ENCODE measurements at places on chromosomes 7 and 10.

DNA sequence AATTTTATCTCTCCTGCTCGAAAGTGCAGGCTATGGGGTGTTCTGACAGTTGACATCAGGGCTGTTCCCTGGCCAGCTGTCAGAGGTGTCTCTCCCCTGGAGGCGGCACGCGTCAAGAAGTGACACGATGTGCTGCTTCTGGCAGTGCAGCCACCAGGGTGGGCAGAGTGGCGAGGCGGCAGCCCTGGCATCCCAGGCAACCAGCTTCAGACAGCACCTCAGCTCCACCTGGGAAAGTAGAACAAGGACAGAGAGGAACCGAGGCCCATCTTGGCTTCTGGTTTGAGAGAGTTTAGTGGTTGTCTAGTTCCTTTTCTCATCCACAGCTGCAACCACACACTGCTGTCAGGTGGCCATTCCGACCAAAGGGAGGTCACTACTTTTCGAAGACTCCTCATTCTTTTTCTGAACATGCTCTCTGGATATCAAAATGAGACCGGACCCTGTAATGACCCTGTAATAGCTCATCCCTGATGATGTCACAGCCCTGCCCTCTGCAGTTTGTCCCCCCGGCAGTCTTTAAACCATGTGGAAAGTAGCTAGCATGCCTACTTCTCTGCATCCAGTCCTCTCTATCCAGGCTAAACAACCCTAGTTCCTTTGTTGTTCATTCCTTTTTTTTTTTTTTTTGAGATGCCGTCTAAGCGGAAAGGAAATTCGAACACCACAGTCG, 381.0 kb upstream of the NRP1 start:
- DNase-seq: no peak

- no peak for DNase-seq
These were observed 3.8 kb upstream of the AKR1E2 start for GRCh38 chr10:4822208-4822607.

GRCh38 chr10:103171278-103171677, 21.8 kb downstream of the NT5C2 start:
- no peak for DNase-seq

DNA sequence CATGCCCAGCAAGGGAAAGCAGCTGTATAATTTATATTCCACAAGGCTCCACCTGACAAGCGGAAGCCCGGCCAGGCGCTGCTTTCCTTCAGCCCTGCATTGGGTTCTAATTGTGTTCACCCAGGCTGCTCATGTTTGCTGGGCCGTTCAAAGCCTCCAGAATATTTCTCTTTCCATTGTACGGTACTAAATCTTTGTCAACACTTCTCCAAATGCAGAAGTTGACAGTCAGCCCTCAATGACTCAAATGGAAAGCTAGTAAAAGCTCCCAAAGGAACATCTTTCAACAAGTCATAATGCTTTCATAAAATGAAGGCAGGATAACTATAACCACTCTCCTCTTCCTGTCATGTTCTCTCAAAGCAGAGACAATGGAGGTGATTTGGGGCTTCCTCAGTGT, 17.8 kb upstream of the CPXM2 start:
- DNase-seq: no peak

DNA sequence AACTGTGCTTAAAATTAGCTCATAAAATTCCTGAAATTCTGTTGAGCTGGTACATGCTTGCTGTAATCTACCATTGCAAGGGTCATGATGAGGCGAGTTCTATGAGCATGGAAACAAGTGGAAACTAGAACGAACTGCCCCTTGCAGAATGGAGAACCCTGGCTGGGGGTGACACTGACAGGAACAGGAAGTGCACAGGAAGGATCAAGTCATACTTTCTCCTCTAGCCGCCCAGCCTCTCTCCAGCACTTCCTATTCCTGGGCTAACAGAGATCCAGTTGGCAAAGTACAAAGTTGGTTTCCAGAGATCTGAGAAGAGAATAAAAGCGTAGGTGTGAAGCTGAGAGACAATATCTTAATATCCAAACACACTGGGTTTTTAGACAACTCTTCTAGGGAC, 414.2 kb upstream of the PODXL start:
- no peak for DNase-seq

DNA sequence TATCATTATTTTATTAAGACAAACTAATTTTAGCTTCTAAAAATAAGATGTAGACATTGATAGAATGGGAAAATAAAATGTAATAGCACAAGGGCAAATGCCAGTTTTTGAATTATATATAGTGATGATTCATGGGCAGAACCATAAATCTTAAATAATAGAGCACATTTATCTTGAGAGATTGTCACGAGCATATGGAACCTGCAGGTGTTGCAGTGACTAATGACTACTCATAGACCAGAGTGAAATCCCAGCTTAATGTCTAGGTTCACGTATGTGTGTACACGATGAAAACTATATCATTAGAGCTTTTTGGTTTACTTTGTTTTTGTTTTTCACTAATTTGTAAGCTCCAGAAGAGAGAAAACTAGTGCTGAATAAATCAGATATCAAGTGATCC, 150.2 kb upstream of the CACNA2D1 start:
- no peak for DNase-seq

GRCh38 chr7:106372595-106373318, 88.0 kb upstream of the NAMPT start:
- no peak for DNase-seq

DNA sequence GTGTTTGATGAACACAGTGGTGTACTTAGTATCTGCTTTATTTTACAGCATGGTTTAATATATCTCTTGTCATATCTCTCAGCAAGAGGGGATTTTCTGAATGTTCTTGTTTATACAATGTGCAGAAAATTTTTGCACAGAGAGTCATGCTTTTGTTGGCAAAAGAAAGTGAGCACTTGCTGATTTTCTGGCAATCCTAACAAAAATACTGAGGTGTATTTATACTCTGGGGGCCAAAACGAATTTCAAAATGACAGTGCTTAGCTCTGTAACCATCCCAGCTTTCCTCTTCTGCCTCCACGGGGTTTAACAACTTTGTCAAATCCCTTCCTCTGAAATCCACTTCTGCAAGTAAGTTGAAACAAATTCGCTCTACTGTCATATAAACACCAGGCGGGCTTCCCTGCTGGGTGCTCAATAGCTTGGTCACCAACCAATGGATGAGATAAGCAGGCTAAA, 169.2 kb downstream of the NOC3L start:
- DNase-seq: no peak

DNA sequence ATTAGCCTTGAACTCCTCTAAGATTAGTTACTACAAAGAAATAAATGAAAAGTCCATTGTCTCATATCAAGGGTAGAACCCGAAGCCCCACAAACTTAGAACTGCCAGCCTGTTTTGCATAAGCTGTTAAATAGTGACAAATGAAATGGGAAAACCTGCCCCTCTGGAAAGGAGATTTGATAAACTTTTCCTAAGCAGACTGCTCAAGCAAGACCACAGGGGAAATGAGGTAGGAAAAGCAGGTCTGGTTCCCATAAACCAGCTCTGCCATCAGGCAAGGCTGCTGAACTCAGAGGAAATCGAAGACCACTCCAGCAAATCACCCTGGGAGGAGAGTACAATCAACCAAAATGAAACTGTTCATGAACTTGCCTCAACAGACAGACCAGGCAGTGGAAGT, 181.5 kb upstream of the AOAH start:
- DNase-seq: no peak

DNA sequence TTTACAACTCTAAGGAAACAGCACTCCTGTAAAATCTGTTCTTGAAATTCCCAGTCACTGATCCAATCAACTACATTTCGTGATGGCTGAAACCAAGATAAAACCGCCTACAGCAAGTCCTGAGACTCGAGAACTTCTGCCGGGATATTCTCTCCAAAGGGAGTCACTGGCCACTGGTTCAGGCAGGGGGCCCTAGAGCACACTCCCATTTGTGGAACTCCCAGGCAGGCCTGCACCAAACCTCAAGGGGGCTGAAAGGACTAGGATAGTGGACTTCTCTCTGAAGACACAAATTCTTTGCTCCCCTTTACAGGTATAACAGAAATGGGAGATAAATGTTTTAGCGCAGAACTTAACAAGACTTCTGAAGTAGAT, 16.3 kb downstream of the CYTH3 start:
- DNase-seq: no peak

DNA sequence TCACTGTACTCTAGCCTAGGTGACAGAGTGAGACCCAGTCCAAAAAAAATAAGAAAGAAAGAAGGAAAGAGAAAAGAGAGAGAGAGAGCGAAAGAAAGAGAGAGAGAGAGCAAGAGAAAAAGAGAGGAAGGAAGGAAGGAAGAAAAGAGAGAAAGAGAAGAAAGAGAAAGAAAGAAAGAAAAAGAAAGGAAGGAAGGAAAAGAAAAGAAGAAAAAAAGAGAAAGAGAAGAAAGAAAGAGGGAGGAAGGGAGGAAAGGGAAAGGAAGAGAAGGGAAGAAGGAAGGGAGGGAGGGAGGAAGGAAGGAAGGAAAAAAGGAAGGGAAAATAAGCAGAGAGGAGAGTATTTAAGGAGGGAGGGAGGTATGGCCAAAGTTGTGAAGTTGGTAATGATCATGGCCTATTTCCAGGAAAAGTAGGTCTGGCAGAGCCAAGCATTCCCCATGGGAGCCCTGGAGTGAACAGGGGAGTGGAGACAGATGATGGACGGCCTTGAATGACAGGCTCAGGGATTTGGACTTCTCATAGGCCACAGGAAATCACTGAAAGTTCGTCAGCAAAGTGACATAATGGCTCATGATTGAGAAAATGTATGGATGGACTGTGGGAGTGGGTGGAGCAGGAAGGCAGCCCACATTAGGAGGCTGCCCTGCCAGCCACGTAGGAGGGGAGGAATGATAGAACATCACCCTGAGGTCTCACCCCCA, 44.8 kb upstream of the CUX1 start:
- no peak for DNase-seq

DNA sequence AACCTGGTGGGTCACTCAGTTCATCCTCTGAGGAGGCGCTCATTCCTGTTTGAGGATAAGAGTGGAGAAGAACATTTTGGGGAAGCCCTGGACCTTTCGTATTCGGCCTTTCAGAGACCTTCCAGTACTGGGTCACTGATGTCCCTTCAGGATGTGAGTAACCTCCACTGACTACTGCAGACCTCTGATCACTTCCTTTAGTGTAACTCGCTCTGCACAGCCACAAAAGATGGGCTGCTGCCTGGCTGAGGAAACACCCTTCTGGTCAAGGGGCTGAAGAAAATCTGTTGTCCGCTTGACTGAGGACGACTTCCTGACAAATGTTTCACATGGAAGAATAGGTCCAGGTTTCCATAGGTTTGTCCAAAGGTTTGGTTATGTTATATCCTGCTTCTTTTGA, 15.9 kb upstream of the TBXAS1 start:
- DNase-seq: no peak

DNA sequence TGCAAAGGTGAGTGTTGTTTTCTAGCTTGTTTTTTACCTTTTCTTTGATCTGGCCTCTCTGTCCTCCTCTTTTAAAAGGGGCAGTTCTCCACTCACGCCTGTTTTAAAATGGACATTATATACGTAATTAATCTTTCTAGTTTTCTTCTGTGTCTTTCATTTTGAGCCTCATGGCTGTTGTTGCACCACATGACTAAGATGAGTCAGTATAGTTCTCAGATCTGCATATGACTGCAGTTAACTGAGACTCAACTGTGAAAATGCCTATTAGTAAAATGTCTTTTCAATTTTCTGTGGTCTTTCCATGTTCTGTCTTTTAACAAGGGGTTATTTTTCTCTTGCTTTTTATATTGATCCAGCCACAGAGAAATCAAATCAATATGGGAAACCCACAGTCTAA, 296.1 kb downstream of the CDK14 start:
- no peak for DNase-seq

DNA sequence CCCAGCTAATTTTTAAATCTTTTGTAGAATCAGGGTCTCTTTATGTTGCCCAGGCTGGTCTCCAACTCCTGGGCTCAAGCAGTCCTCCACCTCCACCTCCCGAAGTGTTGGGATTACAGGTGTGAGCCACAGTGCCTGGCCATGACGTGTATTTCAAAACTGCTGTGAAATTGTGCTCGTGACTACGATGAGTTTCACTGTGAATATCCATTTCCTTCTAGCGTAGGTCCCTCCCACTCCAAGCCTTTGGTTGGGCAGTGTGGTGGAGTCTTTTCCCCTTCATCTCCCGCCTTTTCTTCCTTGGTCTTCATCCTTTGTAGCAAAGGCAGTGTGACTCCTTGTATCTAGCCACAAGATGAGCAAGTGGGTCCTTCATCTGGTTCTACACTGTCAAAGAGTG, 56.2 kb downstream of the CUL1 start:
- DNase-seq: no peak

GRCh38 chr7:39683216-39683845, 60.0 kb downstream of the RALA start:
- DNase-seq: no peak

GRCh38 chr7:142762104-142762503, 8.7 kb upstream of the PRSS2 start:
- no peak for DNase-seq

- DNase-seq: no peak
These were observed 19.4 kb downstream of the KAZALD1 start for GRCh38 chr10:101080933-101081931.

GRCh38 chr10:109892117-109892516, 31.2 kb downstream of the XPNPEP1 start:
- no peak for DNase-seq

- DNase-seq: no peak
These were observed 120.2 kb downstream of the GRID1 start for GRCh38 chr10:86246279-86246940.

DNA sequence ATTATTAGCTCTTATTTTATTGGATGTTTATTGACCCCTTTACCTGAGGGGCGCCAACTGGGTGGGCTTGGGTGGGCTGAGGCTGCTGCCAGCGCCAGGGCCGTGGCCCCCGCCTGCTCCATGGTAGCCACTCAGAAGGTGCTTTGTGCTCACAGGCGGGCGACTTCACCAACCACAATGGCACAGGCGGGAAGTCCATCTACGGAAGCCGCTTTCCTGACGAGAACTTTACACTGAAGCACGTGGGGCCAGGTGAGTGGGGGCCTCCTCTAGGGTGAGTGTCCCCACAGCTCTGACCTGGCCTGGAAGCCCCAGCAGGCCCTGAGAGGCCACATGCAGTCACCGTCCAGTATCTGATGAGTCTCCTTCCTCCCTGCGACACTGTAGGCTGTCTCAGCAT, 4.1 kb downstream of the PPIF start:
- DNase-seq: no peak

DNA sequence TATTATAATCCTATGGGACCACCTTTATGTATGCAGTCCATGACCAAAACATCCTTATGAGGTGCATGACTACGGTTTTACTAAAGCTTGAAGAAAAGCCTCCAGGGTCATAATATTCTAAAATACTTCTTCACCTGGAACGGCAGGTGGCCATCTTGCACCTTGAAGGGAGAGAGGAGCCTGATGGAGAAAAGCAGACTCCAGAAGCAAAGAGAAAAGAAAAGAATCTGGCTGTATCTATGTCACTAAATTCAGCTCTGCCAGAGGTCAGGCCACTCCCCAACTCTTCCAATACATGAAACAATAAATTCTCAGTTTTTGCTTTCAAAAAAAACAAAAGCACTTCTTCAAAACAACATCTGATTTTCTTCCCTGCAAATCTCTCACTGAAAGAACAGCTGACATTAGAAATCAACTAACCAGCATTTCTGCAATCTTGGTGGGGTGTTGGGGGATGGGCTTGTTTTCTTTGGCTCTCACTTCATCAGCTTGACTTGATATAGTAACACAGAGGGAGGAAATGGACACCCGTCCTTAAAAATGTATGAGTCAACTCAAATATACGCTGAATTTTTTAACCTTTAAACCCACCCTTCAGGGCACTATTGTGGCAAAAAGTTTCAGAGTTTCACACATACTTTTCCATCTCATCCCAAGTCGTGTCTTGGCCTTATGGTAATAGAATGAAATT, 21.7 kb downstream of the HIBADH start:
- no peak for DNase-seq

- DNase-seq: no peak
These were observed 4.5 kb upstream of the TRIM24 start for GRCh38 chr7:138455609-138456008.

GRCh38 chr7:91367812-91368578, 103.8 kb downstream of the FZD1 start:
- DNase-seq: no peak

All from stimulated activated CD4-positive, alpha-beta T cell treated with anti-CD3 and anti-CD28 coated beads, Interleukin-4, amount 100 ng/mL, for 4 hours (primary cell).